ENCODE measurements at places on chromosomes 1 and 21.

GRCh38 chr1:111507411-111508201, 4.2 kb upstream of the ADORA3 start:
- no peak for DNase-seq

DNA sequence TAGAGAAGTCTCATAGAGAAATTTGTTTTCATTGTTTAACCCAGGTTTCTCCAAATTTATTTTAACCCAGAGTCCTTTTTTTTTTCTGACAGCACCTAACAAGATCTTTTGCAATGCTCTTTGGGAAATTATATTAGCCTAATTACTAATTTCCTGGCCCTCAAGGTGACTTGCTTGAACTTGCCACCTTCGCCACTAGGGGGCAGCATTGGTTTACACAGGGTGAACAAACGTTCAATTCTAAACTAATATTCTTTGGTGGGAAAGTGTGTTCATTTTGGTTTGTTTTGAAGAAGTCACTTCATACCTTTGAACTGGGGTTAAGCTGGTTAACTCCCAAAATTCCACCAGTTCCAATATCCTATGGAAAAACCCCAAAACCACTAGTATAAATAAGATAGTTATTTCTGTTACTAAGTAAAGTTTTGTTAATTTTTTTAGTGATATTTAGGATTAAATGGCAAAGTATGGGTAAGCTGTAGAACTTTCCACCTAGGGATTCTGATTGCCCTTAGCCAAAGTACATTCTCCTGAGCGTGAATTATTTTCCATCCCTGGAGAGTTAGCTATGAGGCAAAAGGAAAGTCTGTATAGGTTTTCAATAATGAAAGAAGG, 13.0 kb downstream of the CCDC190 start:
- peak; percentile 71 for DNase-seq

GRCh38 chr1:87202922-87203655, 125.6 kb upstream of the LMO4 start:
- no peak for DNase-seq

DNA sequence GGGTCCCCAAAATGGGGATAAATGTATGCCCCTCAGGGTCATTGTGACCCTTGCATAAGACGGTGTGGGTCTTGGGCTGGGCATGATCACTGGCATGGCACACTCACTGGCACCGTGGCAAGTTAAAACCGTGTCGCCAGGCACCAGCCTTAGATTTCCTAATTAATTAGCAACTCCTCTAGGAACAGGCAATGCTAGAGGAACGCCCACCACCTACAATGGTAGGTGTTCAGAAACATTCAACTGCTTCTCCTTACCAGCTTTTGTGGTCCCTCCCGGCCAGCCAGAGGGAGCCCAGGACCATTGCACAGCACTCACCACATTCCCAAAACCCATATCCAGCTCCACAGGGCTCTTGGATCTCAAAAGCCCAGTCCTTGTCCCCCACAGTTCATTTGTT, 36.4 kb downstream of the EPHA2 start:
- no peak for DNase-seq

DNA sequence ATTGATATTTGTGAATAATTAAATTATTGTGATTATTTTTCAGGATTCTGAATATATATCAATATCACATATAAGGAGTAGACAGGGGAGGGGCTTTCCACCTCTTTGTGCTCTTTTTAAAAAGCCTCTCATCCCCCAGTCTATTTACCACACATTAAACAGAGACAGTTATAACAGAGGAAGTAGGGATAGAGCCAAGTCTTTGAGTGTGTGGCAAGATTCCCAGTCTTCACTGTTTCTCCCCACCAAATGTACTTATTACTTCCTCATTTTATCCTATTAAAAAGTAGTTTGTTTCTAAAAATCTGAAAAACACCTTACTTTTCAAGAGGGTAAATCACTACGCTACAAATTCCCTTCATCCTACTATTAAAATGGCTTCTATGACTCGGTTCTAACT, 46.7 kb downstream of the EPS15 start:
- no peak for DNase-seq

DNA sequence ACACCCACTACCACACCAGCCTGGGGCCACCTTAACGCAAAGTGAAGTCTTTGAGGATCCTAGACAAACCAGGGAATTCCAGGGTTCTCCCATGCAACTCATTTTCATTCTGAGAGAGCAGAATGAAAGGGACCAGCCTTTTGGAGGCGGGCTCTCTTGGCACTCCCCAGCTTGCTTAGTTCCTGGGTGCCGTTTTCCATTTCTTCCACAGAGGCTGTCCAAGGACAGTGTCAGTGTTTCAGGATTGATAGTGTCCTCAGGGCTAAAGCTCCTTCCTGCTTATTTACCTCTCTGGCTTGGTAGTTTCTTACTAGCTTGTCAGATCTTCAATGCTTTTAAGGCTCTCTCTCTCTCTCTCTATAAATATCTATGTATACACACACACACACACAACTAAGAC, 30.1 kb upstream of the GNG4 start:
- no peak for DNase-seq

GRCh38 chr1:174837386-174837785, 162.4 kb upstream of the CACYBP start:
- no peak for DNase-seq

GRCh38 chr1:9439074-9439761, 100.0 kb upstream of the SLC25A33 start:
- DNase-seq, result no peak

GRCh38 chr1:68233202-68233601, 879 bp upstream of the WLS start:
- DNase-seq, result no peak

DNA sequence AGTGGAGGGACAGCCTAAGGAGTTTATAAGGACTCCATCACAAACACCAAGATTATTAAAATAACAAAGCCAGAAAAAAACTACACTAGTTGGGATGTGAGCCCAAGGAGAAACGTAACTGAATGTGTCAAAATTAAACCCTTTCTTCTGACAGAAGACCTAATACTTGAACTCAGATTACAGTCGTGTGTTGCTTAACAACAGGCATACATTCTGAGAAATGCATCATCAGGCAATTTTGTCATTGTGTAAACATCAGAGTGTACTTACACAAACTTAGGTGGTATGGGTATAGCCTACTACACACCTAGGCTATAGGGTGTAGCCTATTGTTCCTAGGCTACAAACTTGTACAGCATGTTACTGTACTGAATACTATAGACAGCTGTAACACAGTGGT, 23.4 kb downstream of the DSTYK start:
- no peak for DNase-seq

GRCh38 chr1:5970610-5971273, 21.5 kb downstream of the NPHP4 start:
- DNase-seq, result no peak

Data from stimulated activated CD8-positive, alpha-beta memory T cell treated with anti-CD3 and anti-CD28 coated beads, Interleukin-15, amount 100 ng/mL, for 24 hours (primary cell).